ENCODE measurements at places on chromosomes 12 and 14. TPM values are rescaled to one million over a fixed set of nuclear protein-coding genes. Genes with fewer than 3 reads are reported as not detected.

CFAP54 gene
- 0.14 TPM for polyA plus RNA-seq

AMIGO2 gene
- polyA plus RNA-seq: 2.1 TPM

CCDC60 gene
- not detected for polyA plus RNA-seq

INHBC gene
- polyA plus RNA-seq: 71.0 TPM

TMEM229B gene
- 1.5 TPM for polyA plus RNA-seq

TOX4 gene
- 16.9 TPM for polyA plus RNA-seq

TARBP2 gene
- 15.7 TPM for polyA plus RNA-seq

IL22 gene
- not detected for polyA plus RNA-seq

GOLGA3 gene
- 10.0 TPM for polyA plus RNA-seq

ACACB gene
- polyA plus RNA-seq: 46.5 TPM

LRFN5 gene
- polyA plus RNA-seq: not detected

GSKIP gene
- polyA plus RNA-seq: 10.9 TPM

AICDA gene
- not detected for polyA plus RNA-seq

PALS1 gene
- polyA plus RNA-seq: 5.5 TPM

KLRD1 gene
- 1.8 TPM for polyA plus RNA-seq

TAS2R8 gene
- polyA plus RNA-seq: not detected

TAS2R9 gene
- polyA plus RNA-seq: not detected

ACVRL1 gene
- polyA plus RNA-seq: 3.1 TPM

MYF5 gene
- polyA plus RNA-seq: not detected

SLC2A14 gene
- not detected for polyA plus RNA-seq

POTEM gene
- not detected for polyA plus RNA-seq

KRT71 gene
- not detected for polyA plus RNA-seq

KCNH3 gene
- polyA plus RNA-seq: 0.07 TPM

PROX2 gene
- polyA plus RNA-seq: 0.06 TPM

DHRS2 gene
- polyA plus RNA-seq: 0.68 TPM

TSPAN19 gene
- polyA plus RNA-seq: not detected

HOXC5 gene
- polyA plus RNA-seq: not detected

IFI27 gene
- polyA plus RNA-seq: 58.6 TPM

NAB2 gene
- polyA plus RNA-seq: 8.6 TPM

CHGA gene
- not detected for polyA plus RNA-seq

LBHD2 gene
- 0.53 TPM for polyA plus RNA-seq

KRT6B gene
- polyA plus RNA-seq: not detected

LTA4H gene
- polyA plus RNA-seq: 16.7 TPM

CMTM5 gene
- polyA plus RNA-seq: 0.22 TPM

GPD1 gene
- 127 TPM for polyA plus RNA-seq

SVOP gene
- polyA plus RNA-seq: 0.10 TPM

RIMBP2 gene
- polyA plus RNA-seq: not detected

All from liver (tissue), 10 donors.